ENCODE measurements at places on chromosomes 3 and 15.

GRCh38 chr15:99142562-99142961, 37.7 kb downstream of the SYNM start:
- no peak overlapping the region for H3K4me3 ChIP-seq
- DNase-seq = no peak
- H3K4me1 ChIP-seq = peaks cover 29% of the 10 kb centered on the region
- no peaks in the 10 kb centered on the region for H3K27me3 ChIP-seq
- H3K27ac ChIP-seq = peak overlapping the region; percentile 53
- H3K36me3 ChIP-seq = peaks cover 8% of the 10 kb centered on the region

DNA sequence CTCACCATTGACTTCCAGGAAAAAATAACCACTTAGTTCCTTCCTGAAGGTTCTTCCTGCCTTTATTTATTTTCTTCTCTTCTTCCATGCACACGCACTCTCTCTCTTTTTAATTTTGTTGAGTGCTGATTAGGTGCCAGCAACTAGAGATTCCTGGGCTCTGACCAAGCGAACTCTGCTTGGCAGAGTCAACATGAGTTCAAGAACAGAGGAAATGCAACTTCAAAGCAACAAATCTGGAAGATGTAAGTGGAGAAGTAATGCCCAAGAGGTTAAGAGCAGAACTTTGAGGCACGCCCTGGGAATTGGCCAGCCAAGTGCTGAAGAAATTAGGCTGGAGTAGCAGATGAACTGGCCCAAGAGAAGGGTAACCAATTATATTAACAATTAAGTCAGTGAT, 8.5 kb downstream of the ERC2 start:
- no peaks in the 10 kb centered on the region for H3K36me3 ChIP-seq
- H3K4me1 ChIP-seq = peaks cover 3% of the 10 kb centered on the region
- DNase-seq = no peak

DNA sequence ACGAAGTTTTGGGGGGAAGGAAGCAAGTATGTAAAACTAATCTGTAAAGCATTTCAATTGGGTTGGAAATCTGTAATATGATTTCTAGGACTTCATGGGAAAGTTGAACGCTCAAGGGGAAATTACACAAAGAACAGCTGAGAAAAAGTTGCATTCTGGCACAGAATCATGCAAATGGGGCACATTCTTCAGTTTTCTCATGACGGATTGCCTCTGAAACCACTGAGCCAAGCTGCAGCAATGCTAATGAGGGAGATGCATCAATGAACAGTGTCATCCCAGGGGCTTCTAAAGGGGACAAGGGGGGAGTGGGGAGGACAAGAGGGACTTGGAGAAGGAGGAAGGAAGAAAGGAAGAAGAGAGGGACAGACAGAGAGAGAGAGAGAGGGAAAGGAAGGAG, 291.4 kb upstream of the ATP11B start:
- no peaks in the 10 kb centered on the region for H3K36me3 ChIP-seq
- H3K27ac ChIP-seq = no peak overlapping the region
- no peak for DNase-seq
- H3K4me3 ChIP-seq = no peak overlapping the region

DNA sequence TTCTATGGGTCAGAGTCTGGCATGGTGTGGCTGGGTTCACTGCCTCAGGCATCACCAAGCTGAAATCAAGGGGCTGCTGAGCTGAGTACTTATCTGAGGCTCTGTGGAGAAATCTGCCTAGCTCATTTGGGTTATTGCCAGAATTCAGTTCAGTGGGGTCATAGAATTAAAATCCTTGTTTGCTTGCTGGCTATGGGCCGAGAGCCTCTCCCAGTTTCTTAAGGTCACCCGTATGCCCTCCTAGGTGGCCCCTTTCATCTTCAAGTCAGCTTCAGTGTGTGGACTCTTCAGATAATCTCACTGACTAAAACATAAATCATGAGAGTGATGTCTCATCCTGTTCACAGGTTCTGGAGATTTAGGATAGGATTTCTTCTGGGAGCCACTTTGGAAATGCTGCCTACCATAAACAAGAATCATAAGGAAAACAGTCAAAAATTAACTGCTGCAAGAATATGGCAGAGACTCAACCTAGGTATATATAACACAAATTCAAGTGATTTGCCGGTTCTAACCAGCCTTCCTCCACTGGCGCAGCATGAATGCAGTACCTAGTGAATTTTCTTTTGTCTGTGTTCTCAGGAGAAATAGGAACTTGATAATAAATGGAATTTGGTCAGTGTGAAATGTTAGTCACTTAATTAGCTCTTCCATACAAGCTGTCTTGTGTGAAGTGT, 5.3 kb downstream of the CP start:
- H3K4me3 ChIP-seq = no peak overlapping the region
- peak overlapping the region; percentile 21 for H3K27ac ChIP-seq
- peaks cover 46% of the 10 kb centered on the region for H3K4me1 ChIP-seq
- no peak for DNase-seq

DNA sequence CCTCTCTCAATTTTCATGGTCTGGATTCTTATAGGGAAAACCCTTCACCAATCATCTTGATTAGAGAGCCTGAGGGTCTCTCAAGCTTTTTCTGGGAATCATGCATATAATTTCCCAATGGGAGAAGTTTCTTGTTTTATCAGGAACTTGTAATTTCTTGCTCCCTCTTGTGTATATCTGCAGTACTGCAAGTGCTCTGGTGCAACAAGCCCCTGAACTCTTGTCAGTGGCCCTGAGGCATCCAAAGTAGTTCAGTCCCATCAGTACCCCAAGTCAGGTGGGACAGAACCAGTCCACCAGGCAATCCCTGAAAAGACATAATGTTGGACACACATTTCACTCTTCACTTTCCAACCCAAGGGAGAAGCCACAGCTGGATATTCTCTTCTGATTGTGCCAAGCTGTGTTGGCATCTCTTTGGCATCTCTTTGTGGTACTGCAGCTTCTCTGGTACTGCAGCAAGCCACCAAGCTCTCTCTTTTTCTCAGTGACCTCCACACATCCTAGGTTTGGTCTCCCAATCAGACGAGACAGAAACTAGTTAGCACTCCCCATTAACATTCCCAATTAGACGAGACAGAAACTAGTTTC, 214.5 kb downstream of the ZIC4 start:
- no peak overlapping the region for H3K27ac ChIP-seq
- no peaks in the 10 kb centered on the region for H3K36me3 ChIP-seq
- H3K4me3 ChIP-seq = no peak overlapping the region
- H3K4me1 ChIP-seq = peaks cover 6% of the 10 kb centered on the region

- H3K27me3 ChIP-seq = peaks cover 11% of the 10 kb centered on the region
- DNase-seq = no peak
- H3K4me3 ChIP-seq = no peak overlapping the region
- H3K27ac ChIP-seq = no peak overlapping the region
- no peaks in the 10 kb centered on the region for H3K36me3 ChIP-seq
These were observed 136.5 kb downstream of the CHSY1 start for GRCh38 chr15:101115393-101115785.

Data from progenitor cell of endocrine pancreas (in vitro differentiated cells).